AG09309 (cell line): ENCODE measurements at places on chromosomes 7 and 10.
A peak's percentile ranks its signal among the peaks of the same experiment; 100 is the strongest.

- no peak for DNase-seq
These were observed 114.0 kb downstream of the WDR37 start for GRCh38 chr10:1169981-1170866.

- no peak for DNase-seq
These were observed 33.4 kb upstream of the NRBF2 start for GRCh38 chr10:63099734-63100133.

DNA sequence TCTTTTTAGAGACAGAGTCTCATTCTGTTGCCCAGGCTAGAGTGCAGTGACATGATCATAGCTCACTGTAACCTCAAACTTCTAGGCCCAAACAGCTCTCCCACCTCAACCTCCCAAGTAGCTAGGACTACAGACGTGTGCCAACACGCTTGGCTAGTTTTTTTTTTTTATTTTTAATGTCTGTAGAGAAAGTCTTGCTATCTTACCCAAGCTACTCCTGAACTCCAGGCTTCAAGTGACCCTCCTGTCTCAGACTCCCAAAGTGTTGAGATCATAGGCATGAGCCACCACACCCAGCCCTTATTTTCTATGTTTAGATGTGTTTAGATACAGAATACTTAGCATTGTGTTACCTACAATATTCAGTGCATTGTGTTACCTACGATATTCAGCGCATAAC lies 46.4 kb downstream of the KMT2E start:
- DNase-seq = no peak

- no peak for DNase-seq
These were observed 226.9 kb downstream of the WDR11 start for GRCh38 chr10:121078036-121078435.

- no peak for DNase-seq
These were observed 122.5 kb downstream of the RELN start for GRCh38 chr7:103866919-103867318.

DNA sequence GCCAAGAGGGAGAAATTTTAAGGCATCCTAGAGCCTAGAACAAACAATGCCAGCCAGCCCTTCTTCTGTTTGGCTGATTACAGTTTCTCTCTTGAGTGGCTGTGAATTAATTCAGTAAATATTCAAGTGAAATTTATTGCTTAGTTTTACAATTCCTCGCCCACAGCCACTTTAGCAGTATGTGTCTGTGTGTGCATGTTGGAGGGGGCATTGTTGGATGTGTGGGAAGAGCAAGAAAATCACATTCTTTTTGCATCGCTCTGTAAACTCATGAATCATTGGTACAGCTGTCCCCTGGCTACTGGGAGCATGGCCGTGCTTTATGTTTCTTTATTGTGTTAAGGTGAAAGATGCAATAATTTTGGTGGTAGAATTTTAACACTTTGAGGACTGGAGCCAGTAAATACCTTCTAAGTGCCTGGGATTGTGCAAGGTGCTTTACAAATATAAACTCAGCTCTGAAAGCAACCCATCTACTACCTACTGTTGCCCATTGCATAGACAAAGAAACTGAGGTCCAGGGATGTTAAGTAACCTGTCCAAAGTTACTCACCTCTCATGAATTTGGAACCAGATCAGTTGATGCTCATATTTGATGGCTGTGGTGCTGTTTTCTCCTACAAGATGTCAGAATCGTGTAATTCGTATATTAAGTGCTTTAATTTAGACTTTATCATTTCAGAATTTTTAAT lies 89.9 kb upstream of the BTBD16 start:
- peak; percentile 16 for DNase-seq
